GM12878 (cell line): ENCODE measurements at places on chromosomes 12 and 14.

GRCh38 chr12:76106631-76107030 lies 22.1 kb upstream of the NAP1L1 start:
- DNase-seq, result no peak

DNA sequence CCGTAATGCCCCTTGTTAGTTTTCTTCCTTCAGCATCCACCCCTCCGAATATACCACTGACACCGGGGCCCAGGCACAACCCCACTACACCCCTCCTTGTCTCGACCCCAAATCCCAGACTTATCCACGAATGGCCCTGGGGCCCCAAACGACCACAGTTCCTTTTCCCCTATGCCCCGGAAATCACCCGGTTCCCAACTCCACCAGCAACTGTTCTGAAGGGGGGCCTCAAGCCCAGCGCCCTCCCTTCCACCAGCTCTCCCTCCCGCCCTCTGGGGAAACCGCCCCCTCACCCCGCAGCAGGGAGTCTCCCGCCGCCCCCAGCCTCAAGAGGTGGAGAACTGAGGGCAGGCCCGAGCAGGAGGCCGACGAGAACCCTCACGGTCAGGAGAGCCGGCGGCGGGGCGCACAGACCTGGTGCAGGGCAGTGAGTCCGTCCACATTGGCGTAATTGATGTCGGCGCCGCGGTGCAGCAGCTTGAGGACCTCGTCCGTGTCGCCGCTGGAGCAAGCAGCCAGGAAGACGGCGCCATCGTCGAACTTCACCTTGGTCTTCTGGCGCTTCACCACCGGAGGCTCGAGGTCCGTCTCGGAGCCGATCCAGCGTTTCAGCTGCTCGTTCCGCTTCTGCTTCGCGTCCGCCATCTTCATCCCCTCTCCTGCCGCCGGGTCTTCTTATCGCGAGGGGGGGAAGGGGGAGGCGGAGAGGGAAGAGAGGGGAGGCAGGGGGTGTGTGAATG lies 446 bp downstream of the PPP1R12A start:
- no peak for DNase-seq

GRCh38 chr14:63524537-63525155 lies 18.5 kb downstream of the PPP2R5E start:
- DNase-seq, result peak; percentile 45

DNA sequence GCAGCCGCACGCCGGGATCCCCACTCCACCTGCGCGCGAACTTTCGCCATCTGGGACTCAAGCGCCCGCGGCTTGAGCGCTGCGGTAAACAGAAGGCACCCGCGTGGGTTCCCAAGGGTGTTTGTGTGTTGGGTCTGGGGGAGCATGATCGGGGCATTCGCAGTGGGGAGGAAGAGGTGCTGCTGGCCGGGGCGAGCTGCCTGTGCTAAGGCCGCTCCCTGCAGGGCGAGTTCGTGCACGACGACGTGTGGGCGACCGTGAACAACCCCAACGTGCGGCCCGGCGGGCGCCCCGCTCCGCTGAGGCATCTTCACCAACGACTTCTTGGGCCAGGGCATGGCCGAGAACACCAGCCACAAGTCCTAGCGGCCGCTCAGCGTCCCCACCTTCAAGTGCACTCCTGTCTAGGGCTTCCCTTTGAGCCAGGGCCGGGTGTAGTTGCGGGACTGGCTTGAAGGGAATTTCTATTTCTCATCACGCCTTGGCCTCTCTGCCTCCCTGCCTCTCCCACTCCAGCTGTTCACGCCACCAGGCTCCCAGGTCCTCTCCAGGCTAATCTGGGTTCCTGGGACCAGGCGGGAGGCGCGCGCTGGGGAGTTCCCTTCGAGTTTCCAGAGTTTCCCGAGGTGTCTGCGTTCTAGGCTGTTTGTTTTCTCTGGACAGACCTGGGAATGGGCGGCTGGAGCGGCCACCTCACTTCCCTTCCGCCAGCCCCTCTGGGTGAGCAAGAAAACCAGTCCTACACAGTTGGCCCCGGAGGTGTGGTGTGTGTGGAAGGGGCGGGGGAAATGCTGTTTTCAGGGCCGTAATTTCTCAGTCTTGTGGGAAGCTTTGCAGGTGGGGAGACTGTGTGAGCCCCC lies 417.8 kb upstream of the TMTC1 start:
- DNase-seq, result no peak

DNA sequence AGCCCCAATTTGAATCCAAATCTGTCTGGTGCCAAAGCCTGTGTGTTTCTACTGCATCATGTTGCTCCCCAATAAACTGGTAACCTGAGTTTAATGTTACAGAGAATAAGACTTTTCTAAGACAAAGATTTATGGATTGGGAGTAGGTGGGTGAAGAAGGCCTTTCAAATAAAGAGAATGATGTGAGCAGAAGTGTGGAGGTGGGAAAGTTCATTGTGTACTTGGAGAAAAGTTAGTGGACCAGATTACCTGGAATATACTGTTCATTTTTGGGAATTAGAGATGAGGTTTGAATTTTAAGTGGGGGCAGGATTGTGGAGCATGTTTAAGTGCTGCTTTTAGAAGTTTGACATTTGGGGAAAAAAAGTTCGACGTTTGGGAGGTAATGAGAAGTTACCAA lies 3.1 kb downstream of the FRS2 start:
- no peak for DNase-seq

GRCh38 chr14:75294649-75295033 lies 16.0 kb downstream of the FOS start:
- DNase-seq, result no peak

GRCh38 chr14:29637411-29637810 lies 290.2 kb downstream of the PRKD1 start:
- no peak for DNase-seq

DNA sequence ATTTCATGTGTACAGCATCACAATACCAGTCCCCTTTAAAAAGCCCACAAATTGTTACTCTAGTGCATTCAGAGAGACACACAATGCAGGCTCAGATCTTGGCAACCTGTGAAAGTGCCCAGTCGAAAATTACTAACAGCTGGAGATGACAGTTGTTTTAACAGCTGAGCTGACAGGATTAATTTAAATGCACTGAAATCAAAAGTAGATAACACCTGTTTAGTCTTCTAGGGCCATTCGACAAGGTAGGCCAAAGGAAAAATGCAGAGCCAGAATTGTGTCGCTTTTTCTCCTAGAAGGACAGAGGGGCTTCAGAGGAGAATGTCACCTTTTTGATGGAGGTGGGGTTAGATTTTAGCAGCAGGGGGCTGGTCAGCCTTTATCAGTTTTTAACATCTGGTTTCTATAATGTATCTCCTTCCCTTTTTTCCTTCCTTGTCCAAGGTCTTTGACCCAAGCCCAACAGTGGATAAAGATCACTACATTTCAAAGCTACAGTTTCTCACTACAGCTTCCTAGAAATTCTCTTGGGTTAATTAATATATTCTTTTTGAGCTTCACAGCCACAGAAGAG lies 139.1 kb downstream of the SOX5 start:
- DNase-seq, result no peak

GRCh38 chr12:69068448-69068847 lies 135.5 kb upstream of the CPM start:
- no peak for DNase-seq

- no peak for DNase-seq
These were observed 2.5 kb downstream of the OXA1L start for GRCh38 chr14:22768947-22769346.

- DNase-seq, result no peak
These were observed 558 bp downstream of the TEX22 start for GRCh38 chr14:105398726-105399465.

- no peak for DNase-seq
These were observed 55.8 kb downstream of the SRRM4 start for GRCh38 chr12:119036878-119037825.

DNA sequence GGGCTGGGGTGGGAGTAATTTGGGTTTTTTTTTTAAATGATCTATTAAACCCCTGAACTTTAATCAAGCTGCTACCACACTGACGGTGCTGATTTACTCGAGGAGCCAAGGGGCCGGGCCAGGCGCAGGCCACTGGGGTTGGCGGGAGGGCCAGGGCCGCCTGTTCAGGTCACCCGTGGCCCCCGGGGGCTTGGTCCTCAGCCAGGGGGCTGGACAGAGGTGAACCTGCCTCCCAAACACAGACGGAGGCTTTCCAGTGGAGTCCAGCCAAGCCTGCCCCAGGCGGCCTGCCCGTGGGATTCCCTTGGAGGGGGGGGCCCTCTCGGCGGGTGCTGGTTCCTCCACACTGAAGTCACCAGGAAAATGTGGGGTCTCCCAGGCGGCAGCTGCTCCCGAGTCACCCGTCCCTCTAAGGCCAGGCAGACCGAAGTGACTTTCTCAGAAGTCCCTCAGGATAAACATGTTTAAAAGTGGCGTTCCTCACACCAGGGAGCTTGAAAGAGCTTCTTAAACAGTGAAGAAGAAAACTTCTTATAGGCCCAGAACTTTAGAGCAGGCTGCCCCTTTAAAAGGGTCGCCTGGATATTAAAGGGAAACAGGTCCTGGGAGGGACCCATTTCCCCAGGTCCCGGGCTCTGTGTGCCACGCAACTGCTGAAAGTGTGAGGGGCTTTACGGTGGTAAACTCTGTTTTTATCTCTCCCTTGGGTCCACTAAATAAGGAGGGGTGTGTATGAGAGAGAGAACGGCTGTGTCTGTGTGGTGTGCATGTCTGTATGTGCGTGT lies 167.2 kb upstream of the GSC start:
- no peak for DNase-seq

- DNase-seq, result no peak
These were observed 194.7 kb downstream of the EXOC5 start for GRCh38 chr14:57073986-57074385.

DNA sequence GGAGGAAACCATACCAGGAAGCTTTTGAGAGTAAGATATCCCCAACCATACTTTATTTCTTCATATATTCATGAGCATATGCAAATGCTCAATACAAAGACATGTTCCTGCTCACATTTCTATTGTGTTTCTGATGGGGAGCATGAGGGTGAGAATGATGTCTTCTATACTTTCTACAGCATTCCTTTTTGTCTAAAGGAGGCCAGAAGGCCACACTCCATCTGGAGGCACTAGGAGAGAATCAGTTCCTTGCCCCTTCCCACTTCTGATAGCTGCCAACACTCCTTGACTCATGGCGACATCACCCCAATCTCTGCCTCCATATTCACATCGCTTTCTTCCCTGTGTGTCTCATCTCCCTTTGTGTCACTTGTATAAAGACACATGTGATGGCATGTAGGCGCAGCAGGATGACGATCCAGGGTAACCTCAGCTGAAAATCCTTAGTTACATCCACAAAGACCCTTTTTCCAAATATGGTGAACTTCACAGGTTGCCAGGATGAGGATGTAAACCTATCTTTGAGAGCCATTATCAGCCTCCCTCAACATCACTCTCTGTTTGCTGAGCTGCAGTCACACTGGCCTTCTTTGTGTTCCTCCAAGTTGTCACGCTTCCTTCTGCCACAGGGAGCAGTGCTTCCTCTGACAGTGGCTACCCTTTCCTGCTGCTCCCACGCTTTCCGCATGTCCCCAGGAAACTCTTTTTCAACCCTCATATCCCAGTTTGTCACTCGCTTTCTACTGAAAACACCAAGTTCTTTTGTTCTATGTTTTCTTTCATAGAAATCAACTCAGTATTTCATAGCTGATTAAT lies 96.9 kb downstream of the STXBP6 start:
- DNase-seq, result no peak

DNA sequence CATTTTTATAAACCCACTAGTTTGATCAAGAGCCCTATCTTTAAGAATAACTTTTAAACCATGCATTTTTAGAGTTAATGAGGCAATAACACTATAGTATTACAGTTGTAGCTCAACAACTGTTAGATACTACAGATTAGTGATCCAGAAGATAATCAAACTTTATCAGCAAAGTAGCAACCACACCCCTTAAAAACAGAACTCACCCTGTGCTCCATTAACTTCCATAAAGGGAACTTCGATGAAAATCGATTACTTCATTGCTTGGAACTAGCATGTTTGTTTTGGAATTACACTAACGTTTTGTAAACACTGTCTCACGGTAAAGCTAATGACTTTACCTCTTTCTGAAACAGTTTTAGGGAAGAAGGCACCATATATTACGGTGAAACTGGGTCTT lies 1.4 kb downstream of the SGPP1 start:
- no peak for DNase-seq

GRCh38 chr14:51880835-51881580 lies 20.6 kb downstream of the GNG2 start:
- DNase-seq, result no peak

GRCh38 chr12:3933074-3933818 lies 60.0 kb upstream of the PARP11 start:
- no peak for DNase-seq

- DNase-seq, result no peak
These were observed 170.7 kb downstream of the PPFIA2 start for GRCh38 chr12:81588235-81589008.

GRCh38 chr12:86006727-86007126 lies 132.6 kb downstream of the NTS start:
- no peak for DNase-seq

GRCh38 chr12:95057424-95057823 lies 16.0 kb downstream of the NR2C1 start:
- DNase-seq, result no peak

- DNase-seq, result no peak
These were observed 385.3 kb upstream of the DDHD1 start for GRCh38 chr14:53538316-53538881.

DNA sequence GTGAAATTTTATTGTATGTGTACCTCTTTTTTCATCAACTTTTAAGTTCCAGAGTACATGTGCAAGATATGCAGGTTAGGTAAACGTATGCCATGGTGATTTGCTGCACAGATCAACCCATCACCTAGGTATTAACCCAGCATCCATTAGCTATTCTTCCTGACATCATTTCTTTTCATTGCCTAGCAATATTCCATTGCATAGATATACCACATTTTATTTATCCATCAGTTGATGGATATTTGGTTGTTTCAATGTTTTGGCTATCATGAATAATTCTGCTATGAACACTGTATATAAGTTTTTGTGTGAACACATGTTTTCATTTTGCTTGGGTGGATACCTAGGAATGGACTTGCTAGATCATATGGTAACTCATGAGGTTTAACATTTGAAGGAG lies 439.9 kb upstream of the SOX5 start:
- no peak for DNase-seq

DNA sequence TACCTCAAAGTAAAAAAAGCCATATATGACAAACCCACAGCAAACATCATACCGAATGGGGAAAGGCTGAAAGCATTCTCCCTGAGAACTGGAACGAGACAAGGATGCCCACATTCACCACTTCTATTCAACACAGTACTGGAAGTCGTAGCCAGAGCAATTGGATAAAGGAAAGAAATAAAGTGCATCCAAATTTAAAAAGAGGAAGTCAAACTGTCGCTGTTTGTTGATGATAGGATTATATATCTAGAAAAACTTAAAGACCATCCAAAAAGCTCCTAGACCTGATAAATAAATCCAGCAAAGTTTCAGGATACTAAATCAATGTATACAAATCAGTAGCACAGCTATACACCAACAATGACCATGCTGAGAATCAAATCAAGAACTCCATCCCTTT lies 5.2 kb downstream of the NDUFA12 start:
- no peak for DNase-seq

DNA sequence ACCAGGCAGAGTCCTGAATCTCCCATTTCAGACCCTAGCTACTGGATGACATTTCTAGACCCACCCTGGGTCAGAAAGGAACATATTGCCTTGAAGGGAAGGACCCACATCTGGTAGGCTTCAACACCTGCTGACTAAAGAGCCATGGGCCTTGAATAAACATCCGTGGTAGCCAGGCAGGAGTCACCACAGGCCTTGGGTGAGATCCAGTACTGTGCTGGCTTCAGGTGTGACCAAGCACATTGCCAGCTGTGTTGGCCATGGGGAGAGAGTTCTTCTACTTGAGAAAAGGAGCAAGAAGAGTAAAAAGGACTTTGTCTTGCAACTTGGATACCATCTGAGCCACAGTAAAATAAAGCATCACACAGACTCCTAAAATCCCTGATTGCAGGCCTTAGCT lies 332.6 kb downstream of the SLC16A7 start:
- no peak for DNase-seq

- no peak for DNase-seq
These were observed 69.4 kb downstream of the MIA2 start for GRCh38 chr14:39303115-39303514.
